ENCODE measurements at places on chromosomes 7 and 10. TPM values are rescaled to one million over a fixed set of nuclear protein-coding genes. Genes with fewer than 3 reads are reported as not detected.

DNA sequence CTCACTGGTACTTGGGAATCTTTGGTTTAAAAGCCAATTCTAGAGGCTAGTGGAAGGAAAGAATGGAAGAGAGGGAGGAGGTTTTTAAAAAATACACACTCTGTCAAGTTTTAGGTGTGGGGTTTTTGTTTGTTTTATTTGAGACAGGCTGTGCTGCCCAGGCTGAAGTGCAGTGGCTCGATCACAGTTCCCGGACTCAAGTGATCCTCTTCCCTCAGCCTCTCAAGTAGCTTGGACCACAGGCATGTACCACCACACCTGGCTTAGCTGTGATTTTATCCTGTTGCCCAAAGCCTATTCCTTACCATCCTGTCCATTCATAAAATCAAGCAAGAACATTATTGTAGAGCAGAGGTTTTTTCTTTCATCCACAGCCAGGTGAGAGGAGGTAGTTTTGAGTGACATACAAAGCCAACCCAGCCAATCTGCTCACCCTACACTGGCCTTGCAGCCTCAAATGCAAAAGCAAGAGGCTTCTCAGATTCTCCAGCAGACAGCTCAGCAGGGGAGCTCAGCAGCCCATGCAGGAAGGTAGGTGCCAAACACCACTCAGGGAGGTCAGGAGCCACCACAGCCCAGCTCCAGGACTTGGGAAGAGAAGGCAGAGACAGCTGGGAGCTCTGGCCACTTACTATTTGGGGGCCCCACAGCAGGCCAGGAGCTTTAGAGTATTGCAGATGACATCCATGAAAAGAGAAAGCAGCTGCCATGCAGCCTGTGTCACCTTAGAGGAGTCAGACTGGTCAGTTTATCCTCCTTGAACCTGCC, 65.8 kb downstream of the TMEM209 start:
- no peak for DNase-seq

Gene GCK
- total RNA-seq = 43.9 TPM

DNA sequence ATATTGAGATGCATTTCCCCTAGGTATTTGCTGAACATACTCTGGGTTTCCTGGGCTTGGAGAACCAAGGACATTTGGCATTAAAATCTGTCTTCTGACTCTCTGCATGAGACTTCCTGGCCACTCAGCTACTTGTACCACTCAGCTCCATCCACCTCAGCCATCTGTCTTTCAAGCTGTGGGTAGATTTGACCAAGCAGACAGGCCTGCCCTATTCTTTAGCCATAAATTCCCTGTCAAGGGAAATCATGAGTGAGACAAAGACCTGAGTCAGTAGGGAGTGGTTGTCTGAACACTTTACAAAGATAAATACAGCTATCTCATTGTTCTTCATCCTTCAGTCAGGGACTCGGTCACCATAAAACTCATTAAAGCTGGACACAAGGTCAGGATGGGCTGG, 399.1 kb downstream of the GPAM start:
- no peak for DNase-seq

Gene CNPY1
- total RNA-seq = not detected

- DNase-seq = peak; percentile 31
Observed at GRCh38 chr7:108204281-108204796, 74.2 kb upstream of the LAMB4 start.

- DNase-seq = peak; percentile 62
Observed at GRCh38 chr10:132571650-132572544, 34.3 kb downstream of the INPP5A start.

GRCh38 chr10:71821909-71822763, 28.9 kb downstream of the PSAP start:
- no peak for DNase-seq

- no peak for DNase-seq
Observed at GRCh38 chr7:22378199-22378980, 21.4 kb upstream of the RAPGEF5 start.

GRCh38 chr7:157576415-157576814, 239.6 kb downstream of the DNAJB6 start:
- no peak for DNase-seq

GRCh38 chr10:4344492-4344994, 481.5 kb upstream of the AKR1E2 start:
- DNase-seq = no peak

DNA sequence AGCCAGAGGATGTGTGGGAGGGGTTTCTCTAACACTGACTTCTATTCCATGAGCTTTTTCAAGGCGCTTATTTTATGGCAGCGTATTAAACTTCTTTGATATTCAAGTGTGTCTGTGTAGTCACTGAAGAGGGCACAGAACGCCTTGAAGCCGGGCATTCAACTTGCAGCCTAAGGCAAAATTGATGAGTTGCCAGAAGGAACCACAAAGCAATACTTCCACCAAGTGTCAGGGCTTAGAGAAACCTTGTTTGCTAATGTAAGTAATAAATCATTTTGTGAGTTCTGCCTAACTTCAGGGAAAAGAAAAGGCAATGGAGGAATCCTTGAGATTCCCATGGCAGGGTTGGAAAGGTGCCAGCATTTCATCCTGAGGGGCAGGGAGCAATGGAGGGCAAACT, 163.8 kb downstream of the LCOR start:
- no peak for DNase-seq

GRCh38 chr10:62238880-62239279, 29.8 kb downstream of the RTKN2 start:
- no peak for DNase-seq

DNA sequence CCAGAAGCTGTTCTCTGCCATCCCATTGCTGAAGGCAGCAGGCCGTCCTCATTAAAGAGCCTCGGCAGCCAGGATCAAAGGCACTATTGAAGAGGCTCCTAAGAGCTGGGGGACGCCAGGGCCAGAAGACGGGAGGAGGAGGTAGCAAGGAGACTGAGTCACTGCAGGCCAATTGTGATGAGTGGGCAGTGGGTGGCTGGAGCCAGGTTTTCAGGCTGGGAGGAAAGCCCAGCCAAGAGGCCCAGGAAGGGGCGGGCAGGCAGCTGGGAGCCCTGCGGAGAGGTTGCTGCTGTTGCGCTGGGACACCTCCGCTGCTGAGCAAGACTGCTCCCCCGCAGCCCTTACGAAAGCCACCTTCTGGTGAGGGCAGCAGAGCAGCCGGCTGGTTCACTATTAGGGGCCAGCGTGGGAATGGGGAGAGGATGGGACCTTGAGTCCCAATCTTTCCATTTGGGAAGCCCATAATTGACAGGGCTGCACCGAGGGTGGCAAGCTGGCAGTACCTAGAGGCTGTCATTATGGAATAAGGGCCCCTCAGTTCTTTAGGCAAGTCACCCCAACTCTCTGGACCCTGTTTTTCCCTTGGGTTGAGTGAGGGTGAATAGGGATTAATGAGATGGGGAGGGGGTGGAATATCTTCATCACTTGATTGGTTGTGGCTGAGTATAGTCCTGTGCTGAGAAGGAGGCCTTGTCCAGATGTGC, 48.4 kb downstream of the UNC5B start:
- DNase-seq = no peak

DNA sequence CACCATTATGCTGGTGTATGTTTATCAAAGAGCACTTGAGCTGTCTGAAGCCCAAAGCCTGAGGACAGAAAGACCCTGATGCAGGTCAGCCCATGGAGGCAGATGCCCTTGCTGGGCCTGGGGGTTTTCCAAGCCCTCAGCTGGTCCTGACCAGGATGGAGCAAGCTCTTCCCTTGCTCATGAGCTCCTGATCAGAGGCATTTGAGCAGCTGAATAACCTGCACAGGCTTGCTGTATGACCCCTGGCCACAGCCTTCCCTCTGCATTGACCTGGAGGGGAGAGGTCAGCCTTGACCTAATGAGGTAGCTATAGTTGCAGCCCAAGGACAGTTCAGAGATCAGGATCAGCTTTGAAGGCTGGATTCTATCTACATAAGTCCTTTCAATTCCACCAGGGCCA, 13.0 kb downstream of the AQP1 start:
- no peak for DNase-seq

DNA sequence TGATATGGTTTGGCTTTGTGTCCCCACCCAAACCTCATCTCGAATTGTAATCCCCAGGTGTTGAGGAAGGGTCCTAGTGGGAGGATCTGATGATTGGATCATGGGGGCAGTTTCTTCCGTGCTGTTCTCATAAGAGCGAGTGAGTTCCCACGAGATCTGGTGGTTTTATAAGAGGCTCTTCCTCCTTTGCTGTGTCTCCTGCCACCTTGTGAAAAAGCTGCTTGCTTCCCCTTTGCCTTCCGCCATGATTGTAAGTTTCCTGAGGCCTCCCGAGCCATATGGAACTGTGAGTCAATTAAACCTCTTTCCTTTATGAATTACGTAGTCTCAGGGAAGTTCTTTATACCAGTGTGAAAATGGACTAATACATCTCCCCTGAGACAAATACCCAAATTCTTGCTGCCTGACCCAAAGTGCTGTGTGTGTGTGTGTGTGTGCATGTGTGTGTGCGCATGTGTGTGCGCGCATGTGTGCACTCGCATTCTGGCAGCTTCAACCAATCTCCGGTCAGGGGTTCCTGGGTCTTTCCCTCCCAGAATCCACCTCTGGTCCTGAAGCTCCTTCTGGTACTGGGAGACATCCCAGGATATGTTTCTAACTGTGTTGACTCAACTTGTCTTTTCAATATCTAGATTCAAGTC, 98.1 kb upstream of the LRRC4 start:
- no peak for DNase-seq

Gene NOBOX
- total RNA-seq = not detected

- no peak for DNase-seq
Observed at GRCh38 chr10:129814681-129815646, 149.1 kb downstream of the EBF3 start.

DNA sequence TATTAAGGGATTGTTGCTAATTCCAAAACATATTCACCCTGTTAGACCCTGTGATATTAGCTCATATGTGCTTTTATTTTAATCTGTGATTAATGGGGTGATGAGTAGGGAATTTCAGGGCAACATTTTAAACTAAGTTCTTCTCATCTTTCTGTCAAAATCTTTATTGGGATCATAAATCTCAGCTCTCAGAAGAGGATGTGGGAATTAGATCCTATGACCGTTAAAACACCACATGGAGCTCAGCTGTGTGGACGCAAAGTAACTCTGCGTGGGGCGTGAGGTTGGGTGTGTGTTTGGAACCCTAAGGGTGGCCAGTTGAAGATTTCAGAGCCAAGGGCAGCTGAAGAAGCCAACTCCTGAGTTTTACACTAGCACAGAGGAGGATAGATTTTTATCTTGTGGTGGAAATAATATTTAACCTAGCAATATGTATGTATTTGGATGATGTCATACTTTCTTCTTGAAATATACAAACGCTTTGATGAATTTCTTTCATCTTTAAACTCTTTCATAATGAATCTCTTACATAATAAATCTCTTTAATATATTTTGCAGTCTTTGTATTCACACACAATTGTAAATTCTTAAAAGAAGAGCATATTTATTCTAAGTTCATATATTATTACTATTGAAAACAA, 64.4 kb downstream of the EPDR1 start:
- DNase-seq = no peak
